ENCODE measurements at places on chromosomes 5 and 9.

GRCh38 chr5:169091396-169091980 is 209.5 kb downstream of the SLIT3 start:
- no peak for DNase-seq

DNA sequence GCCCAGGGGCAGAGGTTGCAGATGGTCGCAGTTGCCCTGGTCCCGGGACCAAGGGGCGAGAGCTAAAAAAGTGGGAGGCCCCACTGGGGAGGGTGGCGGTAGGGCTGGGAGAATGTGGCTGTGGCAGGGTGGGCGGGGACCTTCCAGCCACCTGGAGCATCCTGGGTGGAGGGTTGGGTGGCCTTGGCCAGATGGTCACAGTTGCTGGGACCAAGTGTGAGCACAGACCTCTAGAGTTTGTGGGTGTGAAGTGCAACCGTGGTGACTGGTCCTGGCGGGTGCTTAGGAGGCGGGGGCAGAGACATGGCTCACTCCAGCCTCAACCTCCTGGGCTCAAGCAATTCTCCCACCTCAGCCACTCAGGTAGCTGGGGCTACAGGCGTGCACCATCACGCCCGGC is 5.7 kb upstream of the TRAF2 start:
- no peak for DNase-seq

GRCh38 chr9:120839146-120839545 is 3.6 kb downstream of the PSMD5 start:
- no peak for DNase-seq

GRCh38 chr5:61953913-61954312 is 352.1 kb upstream of the KIF2A start:
- DNase-seq, result no peak

GRCh38 chr9:124520206-124520596 is 13.0 kb upstream of the NR5A1 start:
- no peak for DNase-seq

DNA sequence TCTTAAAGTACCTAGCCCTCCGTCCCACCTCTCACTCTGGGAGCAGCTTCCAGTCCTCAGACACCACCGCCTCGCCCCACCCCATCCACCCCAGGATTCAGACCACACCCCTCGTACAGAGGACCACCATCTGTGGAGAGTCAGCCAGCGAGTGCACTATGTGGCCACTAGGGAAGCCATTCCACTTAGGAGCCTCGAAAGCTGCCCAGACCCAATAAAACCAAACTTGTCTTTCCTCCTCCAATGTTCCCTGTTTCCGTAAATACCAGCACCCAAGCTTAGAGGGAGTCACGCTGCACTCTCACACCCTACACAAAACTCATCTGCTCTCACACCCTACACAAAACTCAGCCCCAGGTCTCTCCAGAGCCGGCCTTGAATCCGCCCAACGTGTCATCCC is 1.9 kb downstream of the GCNT4 start:
- no peak for DNase-seq

DNA sequence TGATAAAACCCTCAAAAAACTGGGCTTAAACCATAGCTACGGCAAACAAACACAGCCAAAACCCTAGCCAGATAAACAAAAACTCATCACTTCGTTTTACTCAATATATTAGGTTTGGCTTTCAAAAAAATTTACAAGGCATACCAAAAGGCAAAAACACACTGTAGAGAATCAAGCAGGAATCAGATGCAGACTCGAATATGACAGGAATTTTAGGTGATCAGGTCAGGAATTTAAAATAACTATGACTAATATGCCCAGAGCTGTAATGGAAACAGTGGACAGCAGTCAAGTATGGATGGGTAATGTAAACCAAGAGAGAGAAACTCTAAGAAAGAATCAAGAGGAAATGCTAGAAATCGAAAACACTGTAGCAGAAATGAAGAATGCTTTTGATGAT is 26.5 kb upstream of the DOCK2 start:
- DNase-seq, result peak; percentile 56

- no peak for DNase-seq
Observed at GRCh38 chr9:126534431-126535186, 79.1 kb upstream of the LMX1B start.

DNA sequence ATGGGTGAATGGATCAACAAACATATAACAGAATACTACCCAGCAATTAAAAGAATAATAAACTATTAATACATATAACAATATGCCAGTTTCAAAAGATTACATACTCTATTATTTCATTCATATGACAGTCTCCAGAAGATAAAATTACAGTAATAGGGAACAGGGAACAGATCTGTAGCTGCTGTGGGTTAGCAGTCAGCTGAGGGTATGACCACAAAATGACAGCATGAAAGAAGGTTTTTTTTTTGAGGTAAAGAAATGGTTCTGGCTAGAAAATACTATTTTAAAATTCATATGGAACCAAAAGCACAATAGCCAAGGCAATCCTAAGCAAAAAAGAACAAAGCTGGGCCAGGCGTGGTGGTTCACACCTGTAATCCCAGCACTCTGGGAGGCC is 73.0 kb upstream of the NR5A1 start:
- DNase-seq, result no peak

DNA sequence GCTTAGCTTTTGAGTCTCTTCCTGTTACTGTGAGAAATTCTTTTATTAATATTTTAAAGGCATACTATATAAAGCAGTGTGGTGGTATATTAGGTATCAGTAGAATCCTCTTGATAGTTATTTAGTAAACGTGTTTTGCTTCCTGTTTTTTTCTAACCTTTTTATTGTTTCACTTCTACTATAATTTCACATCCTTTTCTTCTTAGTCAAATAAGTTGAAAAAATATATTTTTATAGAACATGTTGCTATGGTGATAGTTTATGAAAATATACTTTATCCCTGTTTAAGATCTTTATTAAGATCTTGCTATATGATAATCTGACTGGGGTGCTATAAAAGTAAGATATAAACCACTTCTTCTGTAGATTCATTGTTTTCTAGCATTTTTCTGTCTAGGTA is 2.1 kb downstream of the POLK start:
- DNase-seq, result no peak

DNA sequence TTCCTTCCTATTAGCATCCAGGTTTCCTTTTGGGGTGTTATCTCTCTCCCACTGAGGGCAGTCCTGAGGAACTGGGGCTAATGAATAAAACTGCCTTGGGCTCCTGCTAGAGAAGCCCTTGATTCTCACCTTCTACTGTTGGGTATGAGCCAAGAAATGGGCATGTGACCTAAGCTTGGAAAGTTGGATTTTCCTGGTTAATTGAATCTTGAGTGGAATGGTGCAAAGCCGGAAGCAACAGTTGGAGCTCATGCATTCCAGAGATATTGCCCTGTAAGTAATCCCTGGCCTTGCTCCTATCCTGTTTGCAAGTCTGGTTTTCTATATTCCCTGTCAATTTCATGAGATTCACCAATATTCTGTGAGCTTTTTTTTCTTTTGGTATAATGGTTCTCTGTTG is 158.5 kb upstream of the ELL2 start:
- no peak for DNase-seq

- DNase-seq, result no peak
Observed at GRCh38 chr5:65271906-65272305, 209.8 kb downstream of the ADAMTS6 start.

DNA sequence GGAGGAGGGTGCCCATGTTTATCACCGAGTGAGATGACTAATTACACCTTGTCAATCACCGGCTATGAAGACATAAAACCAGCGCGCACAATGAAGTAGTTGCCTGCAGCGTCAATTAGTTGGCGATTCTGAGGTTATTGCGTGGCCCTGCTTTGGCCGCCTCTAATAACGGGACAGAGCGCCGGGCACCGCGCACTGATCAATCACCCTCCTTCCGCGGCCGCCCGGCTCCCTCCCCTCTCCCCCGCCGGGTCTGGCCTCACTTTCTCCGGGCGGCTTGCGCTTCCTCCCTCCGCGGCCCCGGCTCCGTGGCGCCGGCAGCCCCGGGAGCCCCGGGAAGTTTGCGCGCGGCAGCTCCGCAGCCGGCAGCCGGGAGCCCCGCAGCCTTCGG is 3.3 kb upstream of the LHX2 start:
- no peak for DNase-seq

- no peak for DNase-seq
Observed at GRCh38 chr5:27267209-27267824, 228.9 kb upstream of the CDH9 start.

GRCh38 chr9:121902461-121903135 is 190.5 kb downstream of the TTLL11 start:
- DNase-seq, result peak; percentile 31

GRCh38 chr9:74760031-74760700 is 127.6 kb downstream of the TRPM6 start:
- peak; percentile 89 for DNase-seq

- DNase-seq, result peak; percentile 86
Observed at GRCh38 chr9:109251080-109251775, 69.6 kb downstream of the EPB41L4B start.

- DNase-seq, result no peak
Observed at GRCh38 chr5:76607353-76607871, 15.8 kb downstream of the F2RL2 start.

DNA sequence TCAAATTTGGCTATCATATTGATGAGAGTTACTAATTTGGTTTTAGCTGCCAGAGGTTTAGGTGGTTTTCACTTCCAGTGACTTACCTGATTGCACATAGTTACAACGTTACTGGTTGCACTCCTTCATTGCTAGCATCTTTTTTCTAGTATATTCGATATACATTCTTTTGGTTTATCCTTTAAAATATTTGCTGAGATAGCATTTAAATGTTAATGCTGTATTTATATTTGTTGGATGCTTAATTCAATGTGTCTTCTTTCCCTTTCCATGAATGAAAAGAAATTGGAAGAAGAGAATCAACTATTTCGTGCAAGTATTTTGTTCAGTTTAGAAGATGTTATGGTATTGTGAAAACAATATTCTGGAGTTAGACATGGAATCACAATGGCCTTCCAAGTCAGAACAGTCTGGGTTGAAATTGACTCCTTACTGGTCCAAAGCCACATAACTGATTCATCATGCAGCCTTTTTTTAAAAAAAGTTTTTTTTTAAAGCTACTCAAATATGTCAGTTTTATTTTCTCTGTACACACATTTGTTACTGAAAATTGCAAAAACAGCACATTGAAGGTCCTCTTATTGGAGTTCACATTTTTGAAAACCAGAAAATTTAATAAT is 2.2 kb downstream of the SPIN1 start:
- DNase-seq, result no peak

- peak; percentile 20 for DNase-seq
Observed at GRCh38 chr5:170297589-170298462, at the start of gene LCP2. Gene LCP2, minus strand, starts transcription at chr5:170297777. Its CDS starts 166 bp downstream, at chr5:170297611.

DNA sequence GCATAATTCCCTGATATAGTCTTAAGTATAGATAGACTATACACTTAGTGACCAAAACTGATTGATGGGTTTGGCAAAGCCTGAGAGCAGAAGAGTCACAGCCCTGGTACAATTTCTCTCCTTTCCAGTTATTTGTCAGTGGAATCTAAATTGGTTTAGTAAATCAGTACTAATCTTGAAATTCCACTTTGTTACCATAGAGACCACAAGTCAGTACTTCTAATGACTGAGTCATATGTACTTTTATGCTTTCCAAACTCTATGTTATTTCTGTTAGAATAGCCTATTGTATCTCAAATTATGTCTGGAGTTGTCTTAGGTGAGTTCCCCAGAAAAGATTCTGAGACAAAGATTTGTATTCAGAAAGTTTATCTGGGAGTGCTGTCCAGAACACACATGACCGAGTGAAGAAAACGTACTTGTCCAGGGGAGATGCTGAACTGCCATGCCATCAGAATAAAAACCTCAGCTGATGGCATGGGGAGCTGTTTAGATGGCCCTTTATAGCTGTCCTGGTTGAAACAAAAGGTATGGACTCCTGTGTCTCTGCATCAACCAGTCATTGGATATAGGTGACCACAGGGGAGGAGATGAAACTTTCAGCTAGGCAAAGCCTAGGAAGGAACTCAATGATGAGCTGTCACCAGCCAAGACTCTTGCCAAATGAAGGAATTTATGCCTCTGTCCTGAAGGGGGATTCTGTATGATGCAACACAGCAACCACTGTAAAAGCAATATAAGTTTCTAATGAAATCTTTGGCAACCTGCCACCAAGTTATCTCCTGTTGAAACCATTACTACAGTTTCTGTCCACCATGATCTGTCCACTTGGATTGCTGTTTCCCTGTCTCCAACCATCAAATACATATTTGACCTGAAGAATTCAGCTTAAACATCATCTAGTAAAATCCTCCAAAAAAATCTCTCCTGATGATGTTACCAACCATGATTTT is 18.0 kb upstream of the SMC2 start:
- DNase-seq, result peak; percentile 34

DNA sequence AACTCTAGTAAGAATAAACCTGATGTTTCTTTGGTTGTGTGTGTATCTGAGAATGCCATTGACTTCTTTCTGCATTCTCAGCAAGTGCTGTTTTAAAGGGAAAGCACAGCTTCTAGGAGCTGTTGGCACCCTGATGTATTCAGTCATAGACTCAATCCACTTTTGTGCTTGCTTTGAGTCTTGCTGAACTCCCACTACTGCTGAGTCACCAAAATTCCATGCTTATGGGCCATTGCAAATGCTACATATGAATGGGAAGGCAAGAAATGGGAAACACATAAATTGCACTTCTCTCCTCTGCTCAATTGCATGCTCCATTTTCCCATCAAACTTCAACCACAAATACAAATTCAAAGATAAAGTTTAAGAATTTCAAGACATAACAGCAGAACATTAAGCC is 9.8 kb upstream of the FTMT start:
- DNase-seq, result peak; percentile 17

DNA sequence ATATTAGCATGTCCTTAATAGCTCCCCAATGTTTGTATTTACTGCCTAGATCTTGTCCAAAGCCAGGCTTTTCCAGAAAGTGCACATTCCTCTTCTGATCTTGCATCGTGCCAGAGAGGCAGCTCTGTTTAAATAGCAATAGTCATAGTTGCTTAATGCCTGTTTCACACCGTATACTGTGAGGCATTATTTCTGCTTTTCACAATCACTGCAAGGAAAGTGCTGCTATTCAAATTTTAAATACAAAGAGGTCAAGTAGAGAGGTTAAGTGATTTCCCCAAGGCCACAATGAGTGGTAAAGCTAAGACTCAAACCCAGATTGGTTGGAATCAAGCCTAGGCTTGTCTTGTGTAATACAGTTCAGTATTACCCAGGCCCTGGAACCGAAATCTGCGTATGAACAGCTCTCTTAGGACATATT is 153.6 kb downstream of the SNX18 start:
- no peak for DNase-seq

- DNase-seq, result no peak
Observed at GRCh38 chr9:93540305-93540704, 36.1 kb upstream of the PHF2 start.

- no peak for DNase-seq
Observed at GRCh38 chr9:137321726-137322361, 19.8 kb upstream of the NRARP start.

DNA sequence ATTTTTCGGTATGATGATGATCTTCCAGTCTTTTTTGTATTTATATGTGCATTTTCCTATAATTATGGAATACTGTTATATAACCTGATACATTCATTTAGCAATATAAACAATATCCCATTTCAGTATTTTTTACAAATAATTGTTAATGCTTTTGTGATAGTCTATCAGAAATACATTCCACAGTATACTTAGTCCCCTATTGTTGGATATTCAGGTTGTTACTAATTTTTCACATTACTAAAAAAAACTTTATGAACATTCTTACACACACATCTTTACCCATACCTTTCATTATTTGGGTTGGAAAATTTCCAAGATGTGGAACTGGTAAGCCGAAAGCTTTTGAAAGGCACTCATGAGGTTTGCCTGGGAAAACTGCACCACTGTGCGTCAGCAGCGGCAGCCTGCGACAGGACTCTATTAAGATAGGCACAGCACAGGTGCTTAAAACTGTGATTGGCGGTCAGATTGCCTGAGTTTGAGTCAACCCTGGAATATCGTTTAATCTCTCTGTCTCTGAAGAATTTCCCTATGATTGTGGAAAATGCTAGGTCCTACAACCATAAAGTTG is 147.5 kb upstream of the ERCC6L2 start:
- no peak for DNase-seq
